ENCODE measurements at places on chromosomes 3 and 15. TPM values are rescaled to one million over a fixed set of nuclear protein-coding genes. Genes with fewer than 3 reads are reported as not detected.
A peak's percentile ranks its signal among the peaks of the same experiment; 100 is the strongest.

DNA sequence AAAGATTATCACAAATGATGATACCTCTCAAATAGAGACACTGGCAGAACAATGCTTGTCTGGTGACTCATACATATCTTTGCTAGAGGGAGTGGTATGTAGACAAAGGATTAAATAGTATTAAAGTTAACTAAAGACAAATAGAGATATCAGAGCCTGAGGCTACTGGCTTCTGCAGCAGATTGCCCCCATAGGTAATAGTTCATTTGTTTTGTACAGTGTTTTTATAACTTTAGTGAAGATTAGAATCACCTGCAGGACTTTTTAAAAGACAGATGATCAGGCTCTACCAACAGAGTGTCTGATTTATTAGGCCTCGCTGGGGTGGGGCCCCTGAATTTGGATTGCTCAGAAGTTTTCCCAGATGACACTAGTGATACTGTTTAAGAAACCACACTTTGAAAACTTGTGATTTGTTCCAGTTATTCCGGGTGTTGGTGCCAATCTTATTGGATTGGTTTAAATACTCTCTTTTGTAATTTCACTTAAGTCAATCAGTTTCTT lies 96.4 kb downstream of the NAALADL2 start:
- H3K4me1 ChIP-seq, result no peaks in the 10 kb centered on the region
- no peak overlapping the region for H3K27ac ChIP-seq
- no peaks in the 10 kb centered on the region for H3K27me3 ChIP-seq
- no peaks in the 10 kb centered on the region for H3K36me3 ChIP-seq

GRCh38 chr3:129942296-129942695 lies 32.2 kb upstream of the TRH start:
- peaks cover 3% of the 10 kb centered on the region for H3K4me1 ChIP-seq
- peak; percentile 64 for DNase-seq
- H3K27ac ChIP-seq, result no peak overlapping the region
- no peak overlapping the region for H3K4me3 ChIP-seq
- no peaks in the 10 kb centered on the region for H3K36me3 ChIP-seq

The CLDN18 gene
- total RNA-seq, result not detected

The PLA1A gene
- 0.09 TPM for total RNA-seq

The COLQ gene
- total RNA-seq, result 15.9 TPM

The CCNB2 gene
- 13.9 TPM for total RNA-seq

- H3K4me1 ChIP-seq, result peaks cover 44% of the 10 kb centered on the region
- no peaks in the 10 kb centered on the region for H3K27me3 ChIP-seq
- H3K36me3 ChIP-seq, result peaks cover 25% of the 10 kb centered on the region
- H3K27ac ChIP-seq, result no peak overlapping the region
- no peak overlapping the region for H3K4me3 ChIP-seq
- DNase-seq, result no peak
Observed at GRCh38 chr15:100899601-100900000, 19.6 kb upstream of the LRRK1 start.

GRCh38 chr3:174322789-174323188 lies 536.3 kb upstream of the NAALADL2 start:
- no peaks in the 10 kb centered on the region for H3K36me3 ChIP-seq
- DNase-seq, result peak; percentile 48
- no peaks in the 10 kb centered on the region for H3K27me3 ChIP-seq
- no peak overlapping the region for H3K27ac ChIP-seq

The GOLGA8Q gene
- total RNA-seq, result 0.75 TPM

The CHCHD4 gene
- total RNA-seq, result 13.8 TPM

DNA sequence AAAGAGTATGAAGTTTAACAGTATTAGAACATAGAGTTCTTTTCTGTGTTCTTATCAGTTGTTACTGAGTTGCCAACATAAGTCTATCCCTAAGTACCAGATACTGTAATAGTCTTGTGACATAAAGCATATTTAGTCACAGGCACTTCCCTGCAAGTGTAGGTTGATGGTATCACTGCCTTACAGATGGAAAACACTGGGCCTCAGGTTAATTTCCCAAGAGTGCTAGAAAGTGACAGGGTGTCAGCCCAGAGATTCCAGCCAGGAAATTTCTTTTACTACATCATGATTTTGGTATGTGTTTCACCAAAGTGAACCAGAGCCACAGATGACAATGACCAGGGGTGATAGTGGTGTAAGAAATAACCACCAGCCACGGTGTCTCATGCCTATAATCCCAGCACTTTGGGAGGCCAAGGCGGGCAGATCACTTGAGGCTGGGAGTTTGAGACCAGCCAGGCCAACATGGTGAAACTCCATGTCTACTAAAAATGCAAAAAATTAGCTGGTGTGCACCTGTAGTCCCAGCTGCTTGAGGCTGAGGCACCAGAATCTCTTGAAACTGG lies 3.2 kb downstream of the EIF1B start:
- DNase-seq, result no peak
- no peak overlapping the region for H3K27ac ChIP-seq
- H3K36me3 ChIP-seq, result peaks cover 20% of the 10 kb centered on the region
- H3K27me3 ChIP-seq, result no peaks in the 10 kb centered on the region
- peaks cover 12% of the 10 kb centered on the region for H3K4me1 ChIP-seq

The EPHB3 gene
- total RNA-seq, result 36.2 TPM

GRCh38 chr3:124942613-124943012 lies 8.1 kb upstream of the MUC13 start:
- no peaks in the 10 kb centered on the region for H3K36me3 ChIP-seq
- no peak for DNase-seq
- H3K27ac ChIP-seq, result no peak overlapping the region
- no peak overlapping the region for H3K4me3 ChIP-seq
- H3K27me3 ChIP-seq, result no peaks in the 10 kb centered on the region

GRCh38 chr3:80983753-80984152 lies 777.7 kb downstream of the GBE1 start:
- H3K4me3 ChIP-seq, result no peak overlapping the region
- H3K27me3 ChIP-seq, result no peaks in the 10 kb centered on the region
- no peak for DNase-seq

The NR1I2 gene
- total RNA-seq, result 0.27 TPM

- H3K27me3 ChIP-seq, result peaks cover 2% of the 10 kb centered on the region
- H3K27ac ChIP-seq, result no peak overlapping the region
- no peak for DNase-seq
- no peaks in the 10 kb centered on the region for H3K36me3 ChIP-seq
- H3K4me1 ChIP-seq, result no peaks in the 10 kb centered on the region
Observed at GRCh38 chr15:59721411-59721810, 32.3 kb upstream of the BNIP2 start.

- no peak overlapping the region for H3K4me3 ChIP-seq
- no peak for DNase-seq
- no peak overlapping the region for H3K27ac ChIP-seq
- peaks cover 20% of the 10 kb centered on the region for H3K4me1 ChIP-seq
- H3K27me3 ChIP-seq, result no peaks in the 10 kb centered on the region
Observed at GRCh38 chr15:80613762-80614365, 81.2 kb upstream of the ABHD17C start.

DNA sequence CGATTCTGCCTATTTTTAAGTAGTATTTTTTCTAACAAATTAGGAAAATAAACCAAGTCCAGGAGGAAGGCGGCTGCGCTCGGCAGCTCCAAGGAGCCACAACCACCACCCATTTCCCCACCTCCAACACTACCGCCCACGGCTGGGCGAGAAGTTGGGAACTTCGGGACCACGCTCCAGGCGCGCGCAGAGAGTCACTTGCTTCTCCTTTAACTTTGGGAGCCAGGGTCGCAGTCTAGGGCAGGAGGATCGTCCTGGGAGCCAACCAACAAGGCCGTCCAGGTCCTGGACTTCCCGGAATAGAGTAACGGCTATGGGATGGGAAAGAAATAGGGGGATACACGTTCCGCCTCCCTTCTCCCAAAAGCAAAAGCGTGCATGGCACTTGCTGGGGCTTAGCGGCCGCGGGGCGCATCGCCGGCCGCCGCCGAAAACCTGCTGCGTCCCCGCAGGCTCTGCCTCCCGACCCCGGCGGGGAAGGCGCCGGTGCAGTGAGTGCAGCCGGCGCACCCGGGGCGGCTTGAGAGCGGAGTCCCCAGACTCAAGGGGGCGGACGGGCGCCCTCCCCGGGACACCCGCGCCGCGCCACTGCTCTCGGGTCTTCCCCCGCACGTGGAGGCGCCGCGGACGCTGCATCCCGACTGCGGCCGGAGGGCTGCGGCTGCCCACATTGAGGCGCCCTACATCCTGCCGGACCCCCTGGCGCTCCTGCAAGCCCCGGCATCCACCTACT lies 699 bp downstream of the MEGF11 start:
- H3K4me3 ChIP-seq, result peak overlapping the region; percentile 42
- peaks cover 22% of the 10 kb centered on the region for H3K4me1 ChIP-seq
- peak; percentile 26 for DNase-seq
- no peaks in the 10 kb centered on the region for H3K36me3 ChIP-seq
- H3K27ac ChIP-seq, result no peak overlapping the region

The ZNF80 gene
- total RNA-seq, result 0.04 TPM

The MRAS gene
- 44.0 TPM for total RNA-seq
